ENCODE measurements at places on chromosomes 5 and 9.

GRCh38 chr5:133075572-133076536 is 24.0 kb downstream of the HSPA4 start:
- H3K27ac ChIP-seq, result no peak overlapping the region
- DNase-seq, result no peak
- H3K4me1 ChIP-seq, result peaks cover 27% of the 10 kb centered on the region
- no peaks in the 10 kb centered on the region for H3K27me3 ChIP-seq
- H3K4me3 ChIP-seq, result no peak overlapping the region

- no peak overlapping the region for H3K4me3 ChIP-seq
- no peaks in the 10 kb centered on the region for H3K36me3 ChIP-seq
- no peak overlapping the region for H3K27ac ChIP-seq
- no peaks in the 10 kb centered on the region for H3K27me3 ChIP-seq
- peaks cover 8% of the 10 kb centered on the region for H3K4me1 ChIP-seq
- DNase-seq, result peak; percentile 22
These were observed 76.7 kb downstream of the GRAMD2B start for GRCh38 chr5:126499853-126500342.

DNA sequence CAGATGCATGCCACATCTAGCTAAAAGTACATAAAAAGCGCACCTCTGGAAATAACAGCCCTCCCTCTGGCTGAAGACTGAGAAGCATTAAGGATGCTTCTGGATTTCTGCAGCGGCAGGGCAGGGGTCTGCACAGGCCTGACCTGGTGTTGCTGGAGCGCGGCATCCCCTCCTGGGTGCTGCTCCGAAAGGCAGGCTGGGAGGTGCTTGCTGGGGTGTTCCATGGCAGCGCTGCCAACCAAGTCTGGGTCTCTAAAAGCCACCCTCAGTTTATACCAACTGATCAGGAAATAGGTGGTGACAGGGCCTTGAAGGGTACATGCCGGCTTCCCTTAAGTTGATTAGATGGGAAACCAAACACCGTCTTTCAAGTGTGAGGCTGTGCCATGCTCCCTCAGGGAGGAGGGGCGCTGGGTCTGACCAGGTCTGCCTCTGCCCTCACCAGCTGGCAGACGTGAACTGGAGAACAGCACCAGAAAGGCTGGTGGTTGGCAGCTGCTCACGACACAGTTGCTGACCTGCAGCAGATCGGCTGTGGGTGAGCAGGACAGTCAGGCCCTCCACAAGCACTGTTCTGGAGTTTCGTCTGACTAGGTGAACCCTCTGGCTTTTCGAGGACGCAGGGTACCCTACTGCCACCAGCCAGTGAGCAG is 81.6 kb downstream of the DAP start:
- peaks cover 45% of the 10 kb centered on the region for H3K36me3 ChIP-seq
- no peak for DNase-seq
- no peaks in the 10 kb centered on the region for H3K27me3 ChIP-seq

DNA sequence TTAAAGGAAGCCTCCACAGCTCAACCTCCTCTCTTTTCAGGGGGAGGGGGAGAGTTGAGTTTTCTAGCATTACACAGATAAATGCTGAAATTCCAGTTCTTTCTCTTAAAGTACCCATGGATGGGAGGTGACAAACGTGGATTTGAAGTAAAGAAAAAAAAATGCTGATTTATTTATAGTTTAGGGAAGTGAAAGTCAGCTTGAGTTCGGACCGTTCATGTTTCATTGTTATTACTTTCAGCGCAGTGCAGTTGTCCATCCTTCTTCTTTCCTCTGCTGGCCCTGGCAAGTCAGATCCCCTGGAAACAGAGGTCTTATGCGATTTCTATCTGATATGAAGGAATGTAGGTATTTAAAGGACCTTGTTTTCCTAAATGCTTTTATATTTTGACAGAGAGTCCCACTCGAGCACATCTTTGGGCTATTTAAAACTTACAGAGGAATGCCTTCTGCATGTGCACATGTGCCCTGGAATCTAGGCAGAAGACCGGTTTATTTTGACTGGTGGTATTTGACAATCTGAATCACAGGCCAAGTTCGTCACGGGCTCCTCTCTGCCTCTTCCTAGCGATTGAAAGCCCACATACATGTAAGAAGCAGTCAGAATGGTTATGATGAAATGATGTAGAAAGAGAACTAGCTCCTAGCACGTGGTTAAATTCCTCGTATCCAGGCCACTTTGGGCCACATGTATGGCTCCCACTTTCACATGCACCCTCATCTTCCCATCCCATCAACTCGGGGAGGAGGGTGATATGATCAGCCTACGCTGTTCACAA is 385.2 kb upstream of the KLF4 start:
- no peak overlapping the region for H3K4me3 ChIP-seq
- H3K36me3 ChIP-seq, result no peaks in the 10 kb centered on the region
- H3K27ac ChIP-seq, result no peak overlapping the region

GRCh38 chr9:129761293-129761900 is 8.6 kb upstream of the PTGES start:
- no peak overlapping the region for H3K4me3 ChIP-seq
- no peak overlapping the region for H3K27ac ChIP-seq
- H3K36me3 ChIP-seq, result no peaks in the 10 kb centered on the region
- no peak for DNase-seq
- peaks cover 3% of the 10 kb centered on the region for H3K27me3 ChIP-seq

DNA sequence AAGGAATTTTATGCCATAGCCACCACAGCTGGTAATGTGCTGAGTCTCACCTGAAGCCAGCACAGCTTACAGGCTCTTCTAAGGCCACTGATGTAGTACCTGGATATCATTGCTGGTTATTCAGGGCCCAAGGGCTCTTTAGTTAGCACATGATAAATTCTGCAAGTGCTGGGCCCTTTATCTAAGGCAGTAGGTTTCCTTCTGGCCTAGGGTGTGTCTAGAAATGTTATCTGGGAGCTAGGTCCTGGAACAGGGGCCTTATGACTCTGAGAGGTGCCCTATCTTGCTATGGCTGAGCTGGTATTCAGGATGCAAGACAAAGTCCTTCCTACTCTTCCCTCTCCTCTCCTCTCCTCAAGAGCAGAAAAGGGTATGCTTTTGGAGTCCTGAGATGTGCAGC is 1424.5 kb upstream of the NUDT12 start:
- no peaks in the 10 kb centered on the region for H3K27me3 ChIP-seq
- H3K27ac ChIP-seq, result no peak overlapping the region
- no peaks in the 10 kb centered on the region for H3K4me1 ChIP-seq
- H3K36me3 ChIP-seq, result no peaks in the 10 kb centered on the region

DNA sequence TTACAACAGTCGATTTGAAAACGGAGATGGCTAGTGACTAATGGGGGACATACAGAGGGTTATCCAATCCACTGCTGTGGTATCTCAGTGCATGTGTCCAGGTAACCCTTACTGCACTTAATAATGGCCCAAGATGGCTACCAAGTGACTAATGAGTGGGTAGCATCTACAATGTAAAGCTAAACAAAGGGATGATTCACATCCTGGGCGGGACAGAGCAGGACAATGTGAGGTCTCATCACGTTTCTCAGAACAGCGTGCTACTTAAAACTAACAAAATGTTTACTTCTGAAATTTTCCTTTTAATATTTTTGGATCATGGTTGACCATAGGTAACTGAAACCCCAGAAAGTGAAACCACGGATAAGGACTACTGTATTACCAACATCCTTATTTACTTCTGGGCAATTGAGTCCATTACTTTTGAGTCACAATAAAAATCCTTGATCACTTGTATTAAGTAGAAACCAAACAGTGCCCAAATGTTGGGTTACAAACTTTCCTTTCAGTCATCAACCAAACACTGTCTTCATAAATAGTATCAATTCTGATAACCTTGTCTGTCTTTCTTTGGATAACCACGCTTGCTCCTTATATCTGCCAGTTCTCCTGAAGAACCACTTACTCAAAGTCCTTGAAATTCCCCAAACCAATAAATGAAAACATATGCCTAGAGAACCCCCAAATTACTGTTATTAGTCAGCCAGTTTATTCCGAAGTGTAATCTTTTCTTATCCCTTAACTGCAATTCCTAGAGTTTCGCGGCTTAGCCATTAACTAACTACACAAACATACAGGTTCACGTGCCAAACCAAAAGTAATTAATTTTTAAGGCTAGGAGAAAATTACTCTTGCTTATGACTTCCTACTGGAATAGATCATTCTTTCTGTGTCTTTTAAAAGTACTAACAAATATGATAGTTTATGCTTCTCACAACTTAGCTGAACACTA is 59.7 kb downstream of the ELL2 start:
- no peak overlapping the region for H3K27ac ChIP-seq
- peaks cover 8% of the 10 kb centered on the region for H3K4me1 ChIP-seq
- peak; percentile 18 for DNase-seq
- no peak overlapping the region for H3K4me3 ChIP-seq

DNA sequence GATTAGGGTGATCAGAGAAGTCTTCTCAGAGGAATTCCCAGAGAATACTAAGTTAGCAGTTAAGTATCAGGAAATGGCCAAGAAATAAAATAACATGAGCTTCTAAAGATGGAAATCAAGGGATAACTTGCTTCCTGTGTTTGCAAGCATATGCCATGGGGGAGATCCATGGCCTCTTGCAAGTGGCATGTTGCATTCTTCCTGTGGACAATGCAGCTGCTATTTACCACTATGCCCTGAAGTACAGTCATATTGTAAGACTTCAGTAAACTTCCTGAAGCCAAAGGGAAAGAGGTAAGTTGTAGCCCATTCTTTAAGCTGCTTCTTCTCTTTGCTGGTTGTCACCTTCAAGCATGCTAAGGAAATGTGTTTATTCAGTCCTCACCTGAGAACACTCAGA is 154.7 kb upstream of the RUSC2 start:
- DNase-seq, result no peak
- no peaks in the 10 kb centered on the region for H3K36me3 ChIP-seq
- H3K4me3 ChIP-seq, result no peak overlapping the region
- no peaks in the 10 kb centered on the region for H3K27me3 ChIP-seq
- H3K4me1 ChIP-seq, result no peaks in the 10 kb centered on the region

- no peaks in the 10 kb centered on the region for H3K27me3 ChIP-seq
- no peak overlapping the region for H3K27ac ChIP-seq
- H3K36me3 ChIP-seq, result no peaks in the 10 kb centered on the region
- no peaks in the 10 kb centered on the region for H3K4me1 ChIP-seq
These were observed 39.9 kb downstream of the CRB2 start for GRCh38 chr9:123395689-123396511.

GRCh38 chr9:18601956-18602355 is 128.0 kb downstream of the ADAMTSL1 start:
- H3K27ac ChIP-seq, result no peak overlapping the region
- no peaks in the 10 kb centered on the region for H3K36me3 ChIP-seq
- no peak for DNase-seq
- H3K4me1 ChIP-seq, result no peaks in the 10 kb centered on the region
- no peaks in the 10 kb centered on the region for H3K27me3 ChIP-seq

DNA sequence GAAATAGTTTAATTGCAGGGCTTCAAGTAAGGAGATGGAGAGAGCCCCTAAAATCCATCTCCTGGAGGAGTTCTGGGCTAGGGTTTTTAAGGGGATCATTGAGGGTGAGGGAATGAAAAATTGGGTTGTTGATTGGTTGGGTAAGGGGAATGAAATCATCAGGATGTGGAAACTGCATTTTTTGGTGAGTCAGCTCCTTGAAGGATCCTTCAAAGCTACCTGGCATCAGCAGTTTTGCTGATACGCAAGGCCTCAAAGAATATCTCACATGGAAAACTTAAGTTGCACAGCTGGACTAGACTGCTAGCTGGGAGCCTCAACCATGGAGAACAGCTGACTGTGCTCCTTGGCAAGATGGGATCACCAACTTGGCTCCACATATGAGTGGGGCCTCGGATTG is 136.7 kb downstream of the FGF10 start:
- no peaks in the 10 kb centered on the region for H3K4me1 ChIP-seq
- H3K36me3 ChIP-seq, result no peaks in the 10 kb centered on the region
- H3K27me3 ChIP-seq, result no peaks in the 10 kb centered on the region
- DNase-seq, result no peak
- no peak overlapping the region for H3K4me3 ChIP-seq
- no peak overlapping the region for H3K27ac ChIP-seq

DNA sequence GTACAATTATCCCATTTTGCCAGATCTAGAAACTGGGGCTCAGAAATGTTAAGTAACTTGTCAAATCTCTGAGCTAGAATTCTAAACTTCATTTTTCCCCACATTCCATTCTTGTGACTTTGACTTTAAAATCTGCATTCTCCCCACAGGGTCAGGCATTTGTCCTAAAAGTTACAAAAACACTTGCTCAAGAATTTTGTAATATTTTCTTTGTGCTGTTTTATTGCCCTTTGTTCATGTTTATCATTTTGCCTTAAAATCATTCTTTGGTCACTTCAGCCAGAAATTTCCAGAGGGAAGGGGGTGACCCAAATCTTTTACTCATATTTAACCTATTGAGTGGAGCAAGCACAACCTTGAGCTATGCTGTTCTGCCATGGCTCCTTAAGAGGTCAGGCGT is 120.1 kb upstream of the CCL21 start:
- H3K4me1 ChIP-seq, result no peaks in the 10 kb centered on the region
- no peak for DNase-seq
- H3K36me3 ChIP-seq, result no peaks in the 10 kb centered on the region
- peaks cover 3% of the 10 kb centered on the region for H3K27me3 ChIP-seq
- H3K4me3 ChIP-seq, result no peak overlapping the region

DNA sequence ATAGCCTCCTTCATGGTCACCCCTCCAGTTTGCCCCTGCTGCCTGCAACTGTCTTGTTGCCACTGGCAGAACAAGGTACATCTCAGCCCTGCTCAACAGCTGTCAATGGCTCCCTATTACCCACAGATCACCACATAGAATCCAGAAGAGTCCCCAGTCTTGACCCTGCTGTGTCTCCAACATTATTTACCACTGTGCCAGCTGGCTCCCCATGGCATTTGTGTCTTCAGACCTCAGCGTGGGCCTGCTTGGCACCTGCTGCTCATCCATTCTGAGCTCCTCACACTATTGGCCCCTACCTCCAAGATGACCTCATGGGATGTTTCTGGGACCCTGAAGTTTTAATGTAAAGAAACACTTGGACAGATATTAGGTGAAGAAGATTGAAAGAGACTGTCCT is 201.9 kb downstream of the HSPA4 start:
- DNase-seq, result no peak
- H3K27me3 ChIP-seq, result no peaks in the 10 kb centered on the region
- no peak overlapping the region for H3K27ac ChIP-seq
- H3K36me3 ChIP-seq, result no peaks in the 10 kb centered on the region
- H3K4me3 ChIP-seq, result no peak overlapping the region
- H3K4me1 ChIP-seq, result peaks cover 5% of the 10 kb centered on the region

- no peak for DNase-seq
- no peak overlapping the region for H3K27ac ChIP-seq
- no peaks in the 10 kb centered on the region for H3K4me1 ChIP-seq
- no peaks in the 10 kb centered on the region for H3K27me3 ChIP-seq
These were observed 84.1 kb downstream of the SNX18 start for GRCh38 chr5:54601411-54602230.

GRCh38 chr9:115068031-115068430 is 49.9 kb downstream of the TNC start:
- no peaks in the 10 kb centered on the region for H3K36me3 ChIP-seq
- H3K27me3 ChIP-seq, result peaks cover 17% of the 10 kb centered on the region
- no peak for DNase-seq
- no peak overlapping the region for H3K4me3 ChIP-seq

GRCh38 chr9:2722715-2723114 is 5.4 kb downstream of the KCNV2 start:
- no peaks in the 10 kb centered on the region for H3K27me3 ChIP-seq
- H3K4me3 ChIP-seq, result no peak overlapping the region
- H3K27ac ChIP-seq, result no peak overlapping the region
- DNase-seq, result peak; percentile 11
- no peaks in the 10 kb centered on the region for H3K4me1 ChIP-seq

All from activated CD4-positive, alpha-beta memory T cell treated with anti-CD3 and anti-CD28 coated beads for 36 hours (primary cell).